ENCODE measurements at places on chromosomes 4 and X.

DNA sequence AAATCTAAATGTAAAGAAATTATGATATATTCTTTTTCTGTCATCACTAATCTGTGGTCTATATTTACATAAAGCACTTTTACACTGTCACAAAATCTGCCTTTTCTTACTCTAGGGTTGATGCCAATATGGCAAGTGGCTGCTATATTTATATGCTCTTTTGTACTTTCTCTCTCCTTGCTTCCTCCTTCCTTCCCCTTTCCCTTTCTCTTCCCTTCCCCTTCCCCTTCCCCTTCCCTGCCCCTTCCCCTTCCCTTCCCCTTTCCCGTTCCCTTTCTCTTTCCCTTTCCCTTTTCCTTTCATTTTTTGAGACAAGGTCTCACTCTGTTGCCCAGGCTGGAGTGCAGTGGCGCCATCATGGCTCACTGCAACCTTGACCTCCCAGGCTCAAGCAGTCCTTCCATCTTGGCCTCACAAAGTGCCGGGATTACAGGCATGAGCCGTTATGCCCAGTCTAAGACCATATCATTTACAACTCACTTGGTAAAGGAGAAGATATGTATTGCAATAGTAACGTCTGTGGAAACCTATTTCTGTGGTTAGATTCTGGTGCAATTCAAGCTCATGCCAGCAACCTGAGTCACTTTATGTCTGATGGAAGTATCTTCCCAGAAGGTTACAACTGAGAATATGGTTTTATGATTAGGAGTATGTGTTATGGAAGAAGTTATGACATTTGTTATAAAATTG lies 13.9 kb upstream of the PLAC8 start:
- no peak for DNase-seq

DNA sequence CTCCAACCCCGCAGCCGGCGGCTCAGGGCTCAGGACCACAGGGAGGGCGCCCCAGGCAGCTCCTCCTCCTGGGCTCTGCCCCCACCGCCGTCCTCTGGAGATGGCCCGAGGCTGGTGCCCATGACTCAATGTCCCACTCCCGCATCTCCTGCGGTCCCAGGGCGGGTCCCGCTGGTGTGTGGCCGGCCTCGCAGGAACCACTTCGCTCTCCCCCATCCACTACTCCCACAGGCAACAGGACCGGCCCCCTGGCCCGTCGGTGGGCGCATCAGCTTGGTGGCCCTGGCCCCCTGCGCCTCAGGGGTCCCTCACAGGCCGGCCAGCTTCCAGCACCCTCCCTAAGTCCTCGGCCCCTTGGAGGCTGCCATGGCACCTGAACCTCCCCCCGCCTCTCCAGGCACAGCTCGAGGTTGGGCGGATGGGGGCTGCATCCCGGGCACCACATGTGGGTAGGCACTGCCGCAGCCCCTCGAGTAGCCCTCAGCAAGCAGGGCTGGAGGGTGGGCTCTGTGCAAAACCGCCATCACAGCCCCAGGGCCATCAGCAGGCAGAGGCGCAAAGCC lies 22.8 kb upstream of the SPON2 start:
- no peak for DNase-seq

GRCh38 chr4:123449362-123449761 lies 52.8 kb downstream of the SPRY1 start:
- DNase-seq, result no peak

DNA sequence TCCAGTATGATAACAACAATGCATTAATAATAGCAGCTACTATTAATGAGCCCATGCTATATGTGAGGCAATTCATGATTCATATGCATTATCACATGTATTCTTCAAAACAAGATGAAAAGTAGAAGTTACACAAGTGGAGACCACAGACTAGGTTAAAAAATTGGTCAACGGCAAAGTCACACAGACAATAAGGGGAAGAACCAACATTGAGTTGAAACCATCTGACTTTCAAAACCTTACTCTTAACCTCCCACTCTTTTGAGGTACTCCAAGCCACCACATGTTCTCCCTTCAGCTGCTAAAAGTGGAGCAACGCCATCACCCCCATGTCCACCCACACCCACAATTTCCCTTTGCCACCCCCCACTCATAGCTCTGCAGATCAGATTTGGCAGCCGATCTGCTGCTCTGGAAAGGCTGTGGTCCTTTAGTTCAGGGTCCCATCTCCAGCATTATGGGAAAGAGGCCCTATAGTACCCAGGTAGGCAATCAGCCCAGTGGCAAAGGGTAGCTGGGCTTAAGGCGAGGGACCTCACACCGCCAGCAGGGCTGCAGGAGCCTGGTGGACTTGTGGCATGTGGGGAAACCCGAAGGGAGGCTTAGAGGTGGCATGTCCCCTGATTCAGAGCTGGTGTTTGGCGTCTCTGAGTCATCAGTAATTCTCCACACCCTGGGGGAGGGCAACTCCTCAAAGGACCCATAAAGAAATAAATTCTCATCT lies 33.5 kb upstream of the CYBB start:
- DNase-seq, result no peak

GRCh38 chrX:78945186-78945912 lies at the start of gene P2RY10:
P2RY10 (plus strand) TSS chrX:78945391; CDS start chrX:78960521, 15,130 bp downstream.
- no peak for DNase-seq

DNA sequence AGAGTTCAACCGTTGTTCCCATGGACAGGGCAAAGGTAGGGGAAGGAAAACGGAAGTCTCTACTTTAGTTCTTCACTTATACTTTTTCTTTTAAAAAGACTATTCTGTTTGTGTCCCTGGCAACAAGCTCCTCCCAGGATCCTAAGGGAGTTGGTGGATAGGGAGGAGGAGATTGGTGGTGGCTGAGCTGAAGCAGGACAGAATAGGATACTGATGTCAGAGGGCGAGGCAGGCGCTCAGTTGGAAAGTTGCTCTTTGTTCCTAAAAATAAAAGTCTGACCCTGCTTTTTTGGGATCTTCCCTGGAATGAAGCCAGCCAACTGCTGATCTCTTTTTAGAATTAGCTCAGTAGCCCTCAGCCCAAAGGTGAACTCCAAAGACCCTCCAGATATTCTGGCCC lies 104.7 kb downstream of the MGST2 start:
- DNase-seq, result no peak
